ENCODE measurements at places on chromosomes 2 and 18. TPM values are rescaled to one million over a fixed set of nuclear protein-coding genes. Genes with fewer than 3 reads are reported as not detected.

DNA sequence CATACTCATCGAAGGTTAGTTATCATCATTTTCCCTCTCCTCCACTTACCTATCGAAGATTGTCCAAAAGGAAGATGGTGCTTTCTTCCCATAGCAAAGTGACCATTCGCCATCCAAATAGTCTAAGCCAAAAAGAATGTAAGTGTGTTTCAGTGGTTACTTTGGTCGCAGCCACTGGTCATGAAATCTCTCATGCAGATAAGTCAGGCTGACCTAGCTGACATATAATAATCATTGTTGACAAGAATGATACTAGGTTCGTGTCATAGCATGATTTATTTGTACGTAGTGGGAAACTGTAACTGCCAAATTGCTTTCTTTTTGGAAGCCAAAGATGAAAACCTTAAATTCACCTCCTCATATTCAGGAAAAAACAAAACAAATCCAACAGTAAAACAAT lies 89.6 kb upstream of the PMAIP1 start:
- no peak for DNase-seq

DNA sequence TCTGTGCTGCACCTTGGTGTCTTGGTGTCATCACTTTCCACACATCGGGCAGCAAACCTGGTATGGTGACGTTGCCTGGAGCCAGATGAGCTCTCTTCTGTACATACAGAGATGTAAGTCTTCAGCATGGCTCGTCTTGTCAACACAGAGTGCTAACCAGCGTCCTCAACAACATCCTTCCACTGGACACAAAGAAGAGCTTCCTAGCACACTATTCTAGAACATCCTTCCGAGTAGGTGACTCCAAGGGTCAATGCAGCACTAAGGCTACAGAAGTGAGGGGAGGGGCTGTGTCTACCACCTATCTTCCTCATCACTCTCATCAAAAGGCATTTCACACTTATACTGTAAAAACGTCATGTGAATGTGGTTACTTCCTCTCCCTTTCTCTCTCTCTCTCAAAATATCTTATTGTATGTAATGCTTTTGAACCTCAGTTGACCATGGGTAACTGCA lies 108.1 kb upstream of the SLC1A4 start:
- DNase-seq: no peak

DNA sequence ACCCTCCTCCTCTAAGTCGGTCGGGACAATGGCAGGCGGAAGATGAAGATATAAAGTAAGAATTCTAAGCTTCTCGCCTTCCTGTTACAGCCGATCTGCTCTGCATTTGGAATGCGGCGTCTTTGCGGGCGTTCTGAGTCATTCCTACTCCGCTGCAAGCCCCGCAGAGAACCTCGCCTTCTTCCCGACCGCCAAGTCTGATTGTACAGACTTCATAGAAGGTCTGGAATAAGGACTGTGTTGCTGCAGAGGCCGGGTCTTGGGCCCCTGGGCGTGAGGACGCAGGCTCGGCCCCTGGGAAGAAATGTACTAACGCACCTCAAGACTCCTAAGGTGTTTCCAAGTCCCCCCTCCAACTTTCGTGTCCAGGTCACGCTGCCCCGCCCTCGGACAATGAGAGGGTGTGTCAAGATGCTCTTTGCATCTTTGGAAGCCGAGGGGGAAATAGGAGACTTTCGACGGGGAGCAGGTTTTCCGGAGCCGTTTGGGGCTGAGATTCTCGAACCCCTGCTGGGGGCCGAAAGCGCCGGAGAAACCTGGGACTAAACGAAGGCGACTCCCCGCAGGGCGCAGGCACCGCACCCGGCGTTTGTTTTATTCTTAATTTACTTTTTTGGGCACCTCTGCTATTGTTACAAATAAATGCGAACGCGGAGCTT lies 12.7 kb upstream of the PAX3 start:
- peak; percentile 77 for DNase-seq

GRCh38 chr18:50114448-50114847 lies 80.5 kb downstream of the MYO5B start:
- no peak for DNase-seq

- peak; percentile 47 for DNase-seq
Measured at GRCh38 chr18:72826736-72827135, 41.1 kb downstream of the NETO1 start.

DNA sequence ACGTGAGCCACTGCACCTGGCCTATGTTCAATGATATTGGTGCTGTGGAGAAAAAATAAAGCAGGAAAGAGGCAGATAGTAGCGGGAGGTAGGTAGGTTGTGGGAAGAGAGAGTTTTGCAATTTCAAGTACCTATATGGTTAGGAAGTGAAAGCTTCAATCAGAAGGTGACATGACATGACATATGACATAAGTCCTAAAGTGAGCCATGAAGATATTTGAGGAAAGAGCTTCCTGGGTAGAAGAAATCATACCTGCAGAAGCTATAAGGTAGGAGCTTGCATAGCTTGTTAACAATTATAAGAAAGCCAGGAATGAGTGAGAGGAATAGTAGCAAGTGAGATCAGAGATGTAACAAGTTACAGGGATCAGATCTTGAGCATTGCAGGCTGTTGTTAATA lies 4.2 kb downstream of the KIAA1328 start:
- DNase-seq: no peak

DNA sequence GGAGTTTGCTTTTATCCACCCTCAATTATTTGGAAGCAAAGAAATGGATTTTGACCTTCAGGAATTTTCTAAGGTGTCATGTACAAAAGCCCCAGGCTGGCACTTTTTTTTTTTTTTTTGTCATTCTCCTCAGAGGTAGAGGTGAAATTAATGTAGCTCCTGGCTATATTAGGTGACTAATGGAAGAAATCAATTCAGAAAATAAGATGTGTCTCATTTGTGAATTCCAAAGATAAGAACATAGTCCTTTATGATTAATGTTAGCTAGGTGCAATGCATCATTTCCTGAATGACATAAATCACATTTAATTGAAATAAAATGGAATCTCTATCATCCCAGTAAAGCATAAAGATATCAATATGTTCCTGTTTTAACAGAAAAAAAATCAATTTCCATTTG lies 477.6 kb downstream of the FBXO15 start:
- DNase-seq: no peak

DNA sequence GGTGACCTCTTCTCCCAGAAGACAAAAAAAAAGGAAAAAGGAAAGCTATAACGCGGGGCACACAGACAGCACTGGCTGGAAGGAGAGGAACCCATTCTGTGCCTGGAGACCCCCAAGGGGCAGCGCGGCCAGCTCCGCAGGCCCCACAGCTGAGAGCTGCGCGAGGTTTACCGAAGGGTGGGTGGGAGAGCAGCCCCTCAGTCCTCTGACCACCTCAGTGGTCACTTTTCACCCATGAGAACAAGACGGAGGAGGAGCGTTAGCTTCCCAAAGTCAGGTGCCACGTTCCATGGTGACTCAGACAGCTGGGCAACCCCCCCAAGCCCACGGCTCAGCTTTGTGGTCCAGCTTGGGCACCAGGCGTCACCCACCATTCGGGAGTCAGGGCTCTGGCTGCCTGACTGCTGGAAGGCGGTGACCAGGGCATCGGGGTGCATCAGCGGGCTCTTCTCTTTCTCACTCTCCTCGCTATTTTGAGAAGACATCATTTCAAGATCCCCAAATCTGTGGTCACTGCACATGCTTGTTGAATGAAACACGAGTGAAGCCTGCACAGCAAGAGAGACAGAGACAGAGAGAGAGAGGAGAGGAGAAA lies 35.2 kb downstream of the RPL31 start:
- DNase-seq: no peak

DNA sequence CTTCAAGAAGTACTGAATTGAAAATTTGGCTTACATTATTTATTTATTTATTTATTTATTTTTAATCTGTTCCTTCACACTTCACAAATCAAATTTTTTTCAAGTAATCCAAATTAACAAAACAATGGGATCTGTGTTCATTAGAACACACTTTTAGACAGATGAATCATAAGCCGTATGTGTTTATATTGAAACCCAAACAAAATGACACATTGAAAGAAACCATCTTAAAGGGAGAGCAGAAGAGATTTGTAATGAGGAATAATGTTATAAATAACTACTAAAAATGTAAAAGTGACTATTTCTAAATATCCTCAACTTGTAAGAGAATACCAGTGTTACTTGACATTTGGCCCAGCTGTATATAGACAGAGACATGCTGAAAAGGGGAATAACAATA lies 991.0 kb upstream of the CHAC2 start:
- DNase-seq: no peak

GRCh38 chr2:54073796-54074195 lies 41.6 kb upstream of the ACYP2 start:
- DNase-seq: no peak

DNA sequence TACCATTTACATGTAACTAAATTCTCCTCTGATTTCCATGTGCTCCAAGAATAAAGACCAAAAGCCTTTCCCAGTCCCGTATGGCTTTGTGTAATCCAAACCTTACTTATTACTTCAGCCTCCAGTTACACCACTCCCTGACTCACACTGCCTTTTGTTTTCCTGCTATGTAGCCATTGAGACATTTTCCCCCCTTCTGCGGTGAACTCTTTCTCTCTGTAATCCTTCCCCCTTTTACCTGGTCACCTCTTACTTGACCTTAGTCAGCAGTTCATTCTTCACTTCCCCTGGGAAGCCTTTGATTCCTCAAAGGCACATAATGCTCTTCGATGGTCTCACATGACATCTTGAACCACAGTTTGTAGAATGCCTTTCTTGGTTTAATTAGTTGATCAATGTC lies 256.0 kb upstream of the FANCL start:
- DNase-seq: peak; percentile 65

DNA sequence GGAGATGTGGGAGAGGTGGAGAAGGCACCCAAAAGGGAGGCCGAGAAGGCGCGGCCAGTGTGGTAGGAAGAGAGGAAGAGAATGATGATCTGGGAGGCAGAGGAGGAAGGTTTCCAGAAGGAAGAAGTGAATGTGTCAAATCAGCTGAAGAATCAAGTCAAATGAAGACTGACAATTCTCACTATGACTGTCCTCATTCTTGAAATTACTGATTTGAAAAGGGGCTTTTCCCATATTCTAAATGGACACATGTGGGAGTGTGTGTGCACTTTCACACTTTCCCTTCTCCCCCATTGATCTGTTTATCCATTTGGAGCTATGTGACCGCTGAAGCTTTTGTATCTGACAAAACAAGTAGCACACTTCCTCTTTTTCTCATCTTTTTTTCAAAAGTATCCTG lies 6.1 kb downstream of the AFF3 start:
- DNase-seq: no peak

DNA sequence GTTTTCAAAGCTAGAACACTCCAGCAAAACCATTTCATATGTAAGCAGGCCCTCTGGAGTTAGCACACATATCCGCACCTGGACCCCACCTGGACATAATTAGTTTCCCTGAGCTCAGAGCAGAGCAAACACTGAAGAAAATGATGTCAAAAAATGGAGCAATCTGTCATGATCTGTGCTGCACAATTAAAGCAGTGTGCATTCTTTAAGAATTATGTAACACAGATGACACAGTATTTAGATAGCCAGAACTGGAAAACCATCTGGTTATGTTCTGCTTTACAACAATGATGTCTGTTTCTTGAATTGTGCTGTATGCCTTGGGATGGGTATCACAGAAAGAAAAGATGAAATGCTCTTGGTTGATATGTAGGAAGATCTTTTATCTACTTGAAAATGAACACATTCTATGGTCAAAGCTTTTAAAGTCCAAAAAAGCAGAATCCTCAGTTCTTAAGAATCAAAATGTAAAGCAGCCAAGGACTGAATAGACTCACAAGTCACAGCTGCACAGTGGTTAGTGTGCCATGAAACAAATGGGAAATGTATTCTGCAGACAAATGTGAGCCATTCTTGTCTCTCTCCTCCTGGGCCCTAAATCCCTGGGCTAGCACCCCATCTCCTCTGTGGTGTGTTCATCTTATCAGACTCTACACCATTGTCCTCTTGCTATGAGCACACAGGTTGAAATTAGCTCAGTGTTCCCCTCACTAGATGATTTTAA lies 36.8 kb downstream of the HRH4 start:
- no peak for DNase-seq

GRCh38 chr2:27904405-27904665 lies 13.8 kb downstream of the BABAM2 start:
- no peak for DNase-seq

- no peak for DNase-seq
Measured at GRCh38 chr2:208781166-208781565, 374.6 kb downstream of the PTH2R start.

- no peak for DNase-seq
Measured at GRCh38 chr2:173982918-173983317, 17.7 kb upstream of the SP3 start.

- peak; percentile 34 for DNase-seq
Measured at GRCh38 chr2:225668606-225669266, 269.2 kb downstream of the NYAP2 start.

GRCh38 chr2:181146171-181146570 lies 165.8 kb downstream of the UBE2E3 start:
- DNase-seq: no peak

GRCh38 chr2:54638103-54638502 lies 85.4 kb upstream of the EML6 start:
- no peak for DNase-seq

DNA sequence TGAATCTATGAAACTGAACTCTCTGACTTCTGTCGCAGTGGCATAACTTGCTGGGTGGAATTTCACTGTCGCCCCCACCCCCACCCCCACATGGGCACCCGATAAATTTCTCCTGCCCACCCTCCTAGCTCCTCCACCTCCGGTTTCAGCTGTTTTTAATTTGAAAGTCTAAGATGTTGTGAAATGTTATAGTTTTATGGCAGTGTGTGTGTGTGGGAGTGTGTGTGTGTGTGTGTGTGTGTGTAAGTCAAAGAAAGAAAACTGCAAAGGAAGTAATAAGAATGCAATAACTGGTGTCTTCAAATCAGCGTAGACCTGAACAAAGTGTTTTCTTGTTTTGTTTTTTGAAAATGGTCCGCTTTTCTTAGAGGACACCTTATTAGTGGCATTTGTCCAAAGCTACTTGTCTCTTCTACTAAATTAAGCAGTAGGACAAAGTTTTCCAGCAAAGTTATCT lies 388 bp downstream of the DTNA start:
- no peak for DNase-seq

DNA sequence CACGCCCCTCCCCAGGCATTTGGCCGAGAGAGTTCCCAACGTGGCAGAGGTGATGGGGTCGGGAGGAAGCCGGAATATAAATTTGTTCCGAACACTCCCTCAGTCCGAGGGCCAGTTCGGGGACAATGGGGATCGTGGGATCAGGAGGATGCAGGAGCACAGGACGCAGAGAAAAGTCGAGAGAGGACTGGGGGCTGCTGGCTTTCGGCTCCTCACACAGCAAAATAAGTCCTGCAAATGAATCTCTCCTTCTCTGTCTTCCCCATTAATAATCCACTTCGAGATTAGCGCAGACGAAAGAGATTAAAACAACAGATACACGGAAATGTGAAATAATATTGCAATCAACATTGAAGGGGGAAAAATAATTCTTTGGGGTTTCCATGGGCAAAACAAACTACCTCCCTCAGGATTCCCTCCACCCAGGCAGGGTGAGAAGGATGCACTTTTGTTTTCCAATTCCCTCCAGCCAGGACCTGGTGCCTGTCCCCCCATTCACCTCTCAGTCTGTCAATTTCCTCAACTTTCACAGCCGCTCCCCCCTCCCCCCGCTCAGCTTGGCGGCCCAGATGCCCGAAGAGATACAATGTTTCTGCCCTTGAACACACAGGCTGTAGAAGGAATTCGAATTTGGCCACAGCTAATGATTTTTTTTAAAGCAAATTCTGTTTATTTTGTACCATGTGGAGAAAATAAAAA lies 3.1 kb upstream of the ZEB2 start:
- DNase-seq: peak; percentile 52

The GPR35 gene
- 1.4 TPM for total RNA-seq

The RAMP1 gene
- total RNA-seq: 0.63 TPM

The IL36RN gene
- total RNA-seq: not detected

The CAMKMT gene
- 21.1 TPM for total RNA-seq

The OSR1 gene
- 0.24 TPM for total RNA-seq

The TRABD2A gene
- total RNA-seq: 1.7 TPM

The CNGA3 gene
- not detected for total RNA-seq

The CHRNG gene
- not detected for total RNA-seq

The MTCL1 gene
- total RNA-seq: 45.1 TPM

All from H9 (cell line).